Fibroblast of skin of left quadriceps (primary cell): ENCODE measurements at places on chromosomes 13 and 19.
A peak's percentile ranks its signal among the peaks of the same experiment; 100 is the strongest.

GRCh38 chr19:13011653-13012389, 16.5 kb downstream of the NFIX start:
- DNase-seq: no peak

- no peak for DNase-seq
These were observed 5.3 kb downstream of the KANK3 start for GRCh38 chr19:8337728-8338127.

DNA sequence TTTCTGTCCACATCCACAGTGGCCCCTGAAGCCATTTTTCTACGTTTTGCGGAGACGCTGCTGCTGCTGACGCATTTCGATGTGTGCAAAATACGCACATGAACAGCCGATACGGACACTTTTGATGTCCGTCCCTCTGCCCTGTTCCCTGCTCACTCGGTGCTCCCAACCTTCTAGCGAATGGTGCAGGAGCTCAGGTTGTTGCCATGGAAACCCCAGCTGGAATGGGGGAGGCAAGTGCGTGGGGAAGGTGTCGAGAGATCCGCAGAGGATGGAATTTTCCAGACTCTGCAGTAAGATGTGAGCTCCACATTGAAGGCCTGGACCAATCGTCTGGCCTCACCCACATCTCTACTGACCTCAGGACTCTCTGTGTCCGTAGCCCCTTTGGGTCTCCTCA, 109.2 kb upstream of the USP29 start:
- DNase-seq: no peak

DNA sequence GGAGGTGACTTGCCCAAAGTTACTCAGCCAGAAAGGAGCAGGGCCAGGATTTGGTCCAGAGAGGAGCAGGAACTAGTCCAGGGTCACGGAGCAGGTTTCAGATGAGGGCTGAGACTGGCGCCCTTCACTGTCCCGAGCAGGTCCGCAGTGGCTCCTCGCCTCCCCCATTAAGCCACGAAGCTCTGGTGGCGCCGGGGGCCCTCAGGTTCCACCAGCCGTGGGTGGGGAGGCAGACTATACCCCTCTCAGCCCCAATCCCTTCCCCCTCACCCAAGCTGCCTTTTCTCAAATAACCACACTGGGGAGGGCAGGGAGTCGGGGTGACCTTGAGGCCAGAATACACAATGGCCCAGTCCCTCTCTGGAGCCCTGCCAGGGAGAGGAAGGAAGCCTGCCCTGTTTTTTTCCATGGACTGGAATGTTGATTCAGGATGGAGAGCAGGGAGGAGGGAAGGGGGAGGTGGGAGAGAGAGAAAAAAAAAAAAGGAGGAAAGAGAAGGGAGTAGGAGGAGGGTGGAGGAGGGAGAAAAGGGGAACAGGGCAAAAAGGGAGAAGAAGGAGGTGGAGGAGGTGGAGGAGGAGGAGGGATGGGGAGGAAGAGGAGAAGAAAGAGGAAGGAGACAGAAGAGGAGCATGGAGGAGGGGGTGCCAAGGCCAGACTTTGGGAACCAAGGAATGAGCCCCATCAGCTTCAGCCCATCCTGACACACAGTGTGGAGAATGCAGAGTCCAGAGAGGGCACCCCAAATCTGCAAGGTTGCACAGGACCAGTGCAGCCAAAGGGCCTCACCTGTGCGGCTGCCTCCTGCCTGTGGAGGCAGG, 19.7 kb downstream of the CEACAM16 start:
- peak; percentile 40 for DNase-seq

DNA sequence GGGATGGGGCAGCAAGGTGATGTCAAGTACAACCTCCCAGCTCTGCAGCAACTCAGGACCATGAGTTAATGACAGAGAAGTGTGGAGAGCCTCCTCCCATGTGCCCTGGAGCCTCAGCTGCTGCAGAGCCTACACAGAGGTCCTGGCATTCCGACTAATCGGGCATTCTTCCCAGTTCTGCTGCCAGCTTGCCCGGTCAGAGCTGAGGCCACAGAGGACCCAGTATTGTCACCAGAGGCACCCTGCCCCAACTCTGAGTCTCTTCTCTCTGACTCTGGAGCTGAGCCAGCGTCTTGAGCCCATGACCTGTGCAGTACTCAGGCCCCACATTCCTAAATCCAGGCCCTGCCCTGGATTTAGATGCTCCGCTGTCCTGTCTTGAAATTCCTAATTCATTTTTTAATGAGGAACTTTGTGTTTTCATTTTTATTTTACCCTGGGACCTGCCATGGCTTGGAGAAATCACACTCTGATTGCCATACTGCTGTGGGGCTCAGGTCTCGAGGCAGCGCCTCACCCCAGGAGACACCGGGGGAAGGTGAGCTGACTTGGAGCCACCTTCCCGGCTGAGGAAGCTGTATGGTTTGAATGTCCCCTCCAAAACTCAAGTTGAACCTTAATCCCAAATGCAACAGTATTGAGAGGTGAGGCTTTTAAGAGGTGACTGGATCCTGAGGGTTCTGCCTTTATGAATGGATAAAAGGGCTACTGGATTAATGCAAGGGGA, 144.9 kb upstream of the ZNF507 start:
- DNase-seq: no peak

DNA sequence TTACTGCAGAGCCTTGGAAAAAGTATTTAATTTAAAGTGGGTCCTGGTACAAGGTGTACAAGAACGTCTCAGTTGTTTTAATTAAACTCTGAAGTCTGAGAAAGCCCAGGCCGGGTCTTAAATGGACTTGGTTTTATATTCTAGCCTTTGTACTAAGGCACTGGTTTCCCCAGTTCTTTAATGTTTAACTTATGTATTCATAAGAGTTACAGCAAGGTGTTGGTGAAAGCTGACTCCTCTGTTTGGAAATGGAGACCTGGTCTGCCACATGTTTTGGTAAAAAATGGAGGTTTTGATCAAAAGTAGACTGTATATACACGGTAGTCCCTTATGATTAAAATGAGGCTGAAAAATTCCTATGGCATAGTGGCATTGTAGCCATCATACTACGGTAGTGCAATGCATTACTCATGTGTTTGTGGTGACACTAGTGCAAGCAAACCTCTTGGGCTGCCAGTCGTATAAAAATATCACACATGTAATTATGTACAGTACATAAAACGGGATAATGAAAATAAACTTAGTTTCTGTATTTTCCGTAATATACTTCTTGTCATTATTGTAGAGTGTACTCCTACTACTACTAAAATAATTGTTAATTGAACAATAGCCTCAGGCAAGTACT, 883.4 kb upstream of the SPRY2 start:
- no peak for DNase-seq

DNA sequence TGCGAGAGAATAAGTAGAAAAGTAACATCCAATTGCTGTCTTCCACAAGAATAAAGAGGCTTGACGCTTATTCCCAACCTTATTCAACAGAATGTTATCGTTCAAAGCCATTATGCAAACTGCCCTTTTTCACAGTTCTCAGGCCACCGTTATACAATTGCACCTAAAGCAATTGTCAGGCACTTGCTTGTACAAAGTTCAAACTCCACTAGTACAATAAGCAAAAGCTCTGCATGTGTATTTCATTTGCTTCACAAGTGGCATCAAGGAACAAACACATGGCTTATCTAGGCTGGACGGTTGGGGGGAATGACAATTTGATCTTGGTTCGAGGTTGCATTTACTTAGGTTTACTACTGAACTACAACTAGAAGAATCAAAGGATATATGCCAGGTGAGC, 815.6 kb downstream of the EFNB2 start:
- DNase-seq: no peak

GRCh38 chr13:42102961-42103865, 54.8 kb downstream of the DGKH start:
- no peak for DNase-seq

DNA sequence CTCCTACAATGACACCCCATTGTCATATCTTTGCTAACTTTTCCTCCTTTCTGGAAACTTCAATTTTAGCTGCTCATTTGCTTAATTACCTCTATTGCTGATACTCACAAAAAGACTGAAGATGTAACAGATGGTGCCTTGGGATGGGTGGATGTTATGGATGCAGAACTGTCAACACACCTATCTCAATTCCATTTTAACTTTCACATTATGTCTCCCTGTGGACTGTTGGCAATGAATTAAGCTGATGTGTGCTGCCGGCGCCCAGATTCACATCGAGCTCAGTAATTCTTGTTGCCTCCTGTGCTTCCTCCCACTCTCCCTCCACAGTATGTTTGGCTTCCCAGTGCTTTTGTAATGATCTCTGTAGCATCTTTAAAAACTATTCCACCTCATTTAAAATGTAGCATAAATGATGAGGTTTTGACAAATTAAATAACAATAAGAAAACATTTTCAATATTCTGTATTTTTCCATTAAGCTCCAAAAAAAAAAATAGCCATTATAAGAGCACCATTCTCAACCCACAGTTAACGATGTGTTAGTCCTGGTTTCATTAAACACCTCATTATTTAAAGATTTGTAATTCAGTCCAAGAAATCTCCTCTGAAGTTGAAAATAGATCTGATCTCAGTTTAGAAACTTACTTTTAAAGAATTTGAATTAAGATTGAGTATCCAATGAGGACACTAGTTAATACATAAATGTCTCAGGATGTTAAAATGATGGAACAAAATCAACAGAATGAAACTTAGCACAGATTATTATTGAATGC, 99.9 kb upstream of the FAM216B start:
- DNase-seq: no peak

GRCh38 chr19:10006335-10006708, 4.0 kb downstream of the COL5A3 start:
- no peak for DNase-seq

DNA sequence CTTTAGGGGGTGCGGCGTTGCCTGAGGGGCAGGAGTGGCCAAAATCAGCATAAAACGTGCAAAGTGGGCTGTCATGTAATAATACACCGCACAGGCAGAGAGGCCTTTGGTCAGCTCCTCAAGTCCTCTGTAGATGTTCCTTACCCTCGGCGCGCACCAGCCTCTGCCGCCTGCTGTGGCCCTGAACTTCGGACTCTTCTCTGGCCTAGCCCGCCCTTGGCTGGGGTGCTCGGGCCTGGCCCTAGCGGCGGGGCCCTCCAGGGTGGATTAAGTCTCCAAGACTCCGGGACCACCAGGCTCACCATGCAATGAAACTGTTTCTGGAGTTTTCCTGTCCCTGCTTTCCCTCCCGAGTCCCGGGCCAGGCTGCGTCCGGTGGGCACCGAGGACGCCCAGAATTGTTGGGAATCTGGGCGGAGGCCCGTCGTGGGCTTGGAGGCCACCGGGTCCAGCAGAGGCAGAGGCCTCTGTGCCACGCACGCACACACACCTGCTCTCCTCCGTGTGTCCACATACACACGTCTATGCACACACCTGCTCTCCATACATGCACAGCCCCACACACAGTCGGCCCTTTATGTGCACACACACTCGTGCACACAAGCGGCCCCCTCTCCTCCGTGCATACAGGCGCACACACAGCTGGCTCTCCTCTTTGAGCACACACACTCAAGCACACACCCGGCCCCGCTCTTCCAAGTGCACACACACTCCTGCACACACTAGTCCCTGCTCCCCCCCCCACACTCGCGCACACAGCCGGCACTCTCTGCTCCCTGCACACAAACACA, 1.5 kb upstream of the TFDP1 start:
- no peak for DNase-seq

- no peak for DNase-seq
These were observed 49.4 kb upstream of the IPO5 start for GRCh38 chr13:97904059-97904458.

DNA sequence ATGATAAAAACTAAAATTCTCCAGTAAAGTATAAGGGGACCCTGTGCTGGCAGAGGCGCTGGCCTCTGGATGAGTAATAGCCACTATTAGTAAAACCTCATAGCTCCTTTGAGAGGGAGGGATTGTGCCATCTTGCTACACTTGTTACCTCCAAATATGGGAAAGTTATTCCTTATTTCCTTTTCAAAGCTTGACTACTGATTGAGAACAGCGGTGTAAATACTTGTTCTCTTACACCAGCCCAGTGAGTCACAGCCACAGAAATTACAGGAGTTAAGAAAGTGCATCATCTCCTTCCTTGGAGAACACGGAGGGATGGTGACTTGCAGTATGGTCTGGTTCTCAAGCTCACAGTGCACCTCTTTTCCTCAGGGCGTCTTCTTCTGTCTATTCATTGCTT, 379.0 kb downstream of the EFNB2 start:
- DNase-seq: peak; percentile 98

DNA sequence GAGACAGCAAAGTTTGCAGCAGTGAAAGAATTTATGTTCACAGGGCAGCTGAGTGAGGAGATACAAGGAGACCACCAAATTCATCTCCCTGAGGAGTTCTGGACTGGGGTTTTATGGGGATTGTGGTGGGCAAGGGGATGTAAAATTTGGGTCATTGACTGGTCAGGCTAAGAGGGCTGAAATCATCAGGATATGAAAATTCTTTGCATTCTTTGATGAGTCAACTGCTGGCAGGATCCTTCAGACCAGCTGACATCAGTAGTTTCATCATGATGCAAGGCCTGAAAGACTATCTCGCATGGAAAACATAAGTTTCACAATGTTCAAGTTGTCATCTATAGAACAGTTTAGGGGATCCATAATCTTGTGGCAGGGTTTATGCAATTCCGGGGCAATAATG, 869.5 kb upstream of the PCDH9 start:
- peak; percentile 21 for DNase-seq

DNA sequence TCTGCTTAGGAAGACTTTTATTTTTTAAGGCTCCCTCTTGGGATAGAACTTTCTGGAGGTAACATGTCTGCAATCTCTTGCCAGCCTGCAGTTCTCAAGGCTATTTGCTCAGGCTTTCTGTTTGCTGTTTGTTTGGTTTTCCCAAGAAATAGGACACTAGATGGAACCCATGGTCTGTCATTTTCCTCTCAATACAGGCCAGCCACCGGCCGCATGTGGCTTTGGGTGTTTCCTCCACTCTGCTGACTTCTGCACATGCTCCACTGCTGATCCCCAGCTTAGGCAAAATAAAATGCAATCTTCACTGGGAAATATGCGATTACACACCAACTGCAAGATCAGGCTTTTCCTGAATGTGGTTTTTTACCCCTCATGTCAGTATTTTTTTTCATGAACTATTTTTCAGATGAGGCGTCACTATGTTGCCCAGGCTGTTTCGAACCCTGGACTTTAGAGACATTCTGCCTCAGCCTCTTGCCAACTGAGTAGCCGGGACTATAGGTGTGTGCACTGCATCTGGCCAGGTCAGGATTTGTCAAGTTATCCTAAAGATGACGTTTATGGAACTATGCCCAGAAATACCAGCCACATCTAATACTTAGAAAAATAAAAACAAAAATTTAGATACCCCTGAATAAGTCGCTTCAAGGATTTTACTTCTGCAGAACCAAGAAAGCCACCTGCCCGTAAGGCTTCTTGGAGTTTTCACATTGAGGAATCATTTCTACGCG, 94.3 kb upstream of the PABPC3 start:
- no peak for DNase-seq
